ENCODE measurements at places on chromosomes 5 and 9.

- no peak for DNase-seq
These were observed 224.8 kb upstream of the DMRT1 start for GRCh38 chr9:616694-617093.

GRCh38 chr9:37730256-37730655, 23.3 kb upstream of the TRMT10B start:
- DNase-seq, result no peak

GRCh38 chr5:55572020-55572419, 37.3 kb upstream of the PLPP1 start:
- no peak for DNase-seq

DNA sequence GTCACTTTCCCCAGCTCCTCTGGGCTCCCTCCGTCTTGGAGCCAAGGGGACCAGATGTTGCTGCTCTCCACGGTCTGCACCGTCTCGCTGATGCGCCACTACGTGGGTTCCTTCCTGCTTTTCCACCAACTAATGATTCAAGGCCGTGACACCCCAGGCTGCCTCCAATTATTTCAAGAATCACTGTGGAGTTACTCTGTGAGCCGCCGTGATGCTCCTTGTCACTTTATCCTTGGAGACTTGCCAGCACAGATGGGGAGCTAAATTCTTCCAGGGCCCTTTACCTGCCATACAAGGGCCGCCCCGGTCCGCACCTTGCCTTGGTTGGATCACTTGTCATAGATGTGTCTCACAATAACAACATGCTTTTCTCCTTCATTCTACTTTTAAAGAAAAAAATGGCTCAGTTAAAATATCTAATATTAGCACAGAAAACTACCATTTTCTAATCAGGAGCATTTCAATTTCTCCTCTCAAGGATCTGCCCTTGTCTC, 202.0 kb downstream of the FSTL4 start:
- no peak for DNase-seq

DNA sequence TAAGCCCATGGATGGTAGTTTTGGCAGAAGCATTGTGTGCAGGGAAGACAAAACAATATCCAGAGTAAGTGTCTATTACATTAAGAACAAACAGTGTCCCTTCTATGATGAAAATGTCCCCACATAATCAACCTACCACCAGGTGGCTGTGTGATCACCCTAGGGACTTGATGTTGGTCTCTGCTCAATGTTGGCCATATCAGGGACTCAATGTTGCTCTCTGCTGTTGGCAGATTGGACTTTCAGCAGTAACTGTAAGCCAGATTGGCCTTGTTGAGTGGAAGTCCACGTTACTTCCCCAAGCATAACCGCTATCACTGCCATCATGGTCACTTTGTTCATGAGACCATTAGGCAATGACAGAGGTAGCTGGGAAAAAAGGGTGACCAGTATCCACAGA, 52.8 kb upstream of the PRSS3 start:
- DNase-seq, result no peak

GRCh38 chr9:88753691-88754367, 218.9 kb downstream of the NXNL2 start:
- DNase-seq, result no peak

DNA sequence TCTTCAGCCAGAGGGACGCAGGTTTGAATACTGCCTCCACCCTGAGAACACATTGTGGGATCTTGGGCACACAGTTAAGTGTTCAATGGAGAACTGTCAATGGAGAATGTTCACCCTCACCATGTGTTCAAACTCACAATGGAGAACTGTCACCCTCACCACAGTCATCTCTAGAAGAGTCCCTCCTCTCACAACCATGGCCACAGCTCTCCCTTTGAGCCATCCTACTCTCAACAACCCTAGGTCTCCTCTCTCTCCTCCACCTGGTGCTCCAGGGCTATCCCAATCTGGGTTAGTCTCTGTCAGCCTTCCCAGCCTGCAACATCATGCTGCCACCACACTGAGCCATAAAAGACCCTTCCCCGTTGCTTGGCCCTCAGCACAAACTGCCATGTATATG, 36.3 kb upstream of the HAND1 start:
- DNase-seq, result no peak

DNA sequence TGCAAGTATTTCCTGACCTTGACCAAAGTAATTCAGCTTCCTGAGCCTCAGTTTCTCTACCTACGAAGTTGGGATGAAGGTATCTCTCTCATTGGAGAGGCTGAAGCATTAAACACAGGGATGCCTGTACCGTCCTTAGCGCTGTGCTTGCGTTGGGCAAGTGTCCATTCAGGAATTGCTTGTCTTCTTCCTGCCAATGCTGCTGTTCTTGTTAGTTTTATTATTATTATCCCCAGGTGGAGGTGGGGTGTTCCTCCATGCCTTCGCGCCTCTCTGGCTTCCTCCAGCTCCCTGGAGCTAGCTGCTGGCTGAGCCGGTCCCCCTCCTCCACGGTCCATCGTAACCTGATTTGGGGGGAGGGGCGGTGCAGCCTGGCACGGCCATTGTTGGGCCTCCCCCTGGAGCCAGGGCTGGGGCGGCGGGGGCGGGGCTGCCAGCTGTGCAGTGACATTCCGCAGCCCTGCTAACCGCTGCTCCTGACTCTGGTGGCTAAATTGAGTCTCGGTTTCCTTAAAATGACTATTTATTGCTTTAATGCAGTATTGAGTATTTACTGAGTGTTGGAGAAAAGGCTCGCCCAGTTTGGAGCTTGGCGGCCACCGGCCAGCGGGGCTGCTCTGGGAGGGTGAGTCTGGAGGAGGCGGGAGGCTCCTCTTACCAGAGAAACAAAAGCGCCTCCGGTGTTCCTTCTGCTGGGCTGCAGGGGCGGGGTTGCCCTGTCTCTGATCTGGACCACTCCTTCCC, 51.3 kb downstream of the LMX1B start:
- DNase-seq, result no peak

GRCh38 chr5:177430972-177431316, 4.5 kb downstream of the GRK6 start:
- no peak for DNase-seq

DNA sequence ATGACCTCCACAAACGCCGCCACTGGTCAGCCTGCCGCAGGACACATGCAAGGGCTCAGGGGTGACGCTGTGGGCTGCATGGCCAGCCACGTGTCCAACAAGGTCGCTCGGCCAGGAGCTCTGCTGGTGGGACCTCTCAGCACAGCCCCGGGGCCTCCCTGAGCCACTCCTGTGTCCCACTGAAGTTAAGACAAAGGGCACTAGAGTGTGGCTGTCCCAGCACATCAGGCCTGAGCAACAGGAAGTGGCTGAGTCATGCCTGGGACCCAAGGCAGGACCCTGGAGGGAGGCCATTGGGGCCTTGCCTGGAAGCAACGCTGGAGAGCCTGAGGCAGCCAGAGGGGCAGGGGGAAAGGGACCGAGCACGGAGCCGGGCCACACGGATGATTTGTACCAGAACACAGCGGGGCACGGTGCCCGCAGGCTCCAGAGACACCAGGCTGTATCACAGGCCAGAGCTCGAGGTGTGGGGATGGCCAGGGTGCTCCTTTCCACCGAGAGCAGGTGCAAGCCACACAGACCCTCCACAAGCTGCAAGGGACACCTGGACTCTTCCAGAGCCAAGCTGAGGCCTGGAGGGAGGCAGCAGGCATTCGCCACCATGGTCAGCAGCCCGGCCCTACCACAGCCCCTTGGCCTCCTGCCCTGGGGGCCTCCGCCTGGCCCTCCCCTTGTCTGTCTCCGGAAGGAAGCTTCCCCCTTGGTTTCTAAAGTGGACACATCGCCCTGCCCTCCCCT, 6.5 kb upstream of the TMEM210 start:
- DNase-seq, result no peak

- no peak for DNase-seq
These were observed 70.7 kb upstream of the BDP1 start for GRCh38 chr5:71384706-71385105.

DNA sequence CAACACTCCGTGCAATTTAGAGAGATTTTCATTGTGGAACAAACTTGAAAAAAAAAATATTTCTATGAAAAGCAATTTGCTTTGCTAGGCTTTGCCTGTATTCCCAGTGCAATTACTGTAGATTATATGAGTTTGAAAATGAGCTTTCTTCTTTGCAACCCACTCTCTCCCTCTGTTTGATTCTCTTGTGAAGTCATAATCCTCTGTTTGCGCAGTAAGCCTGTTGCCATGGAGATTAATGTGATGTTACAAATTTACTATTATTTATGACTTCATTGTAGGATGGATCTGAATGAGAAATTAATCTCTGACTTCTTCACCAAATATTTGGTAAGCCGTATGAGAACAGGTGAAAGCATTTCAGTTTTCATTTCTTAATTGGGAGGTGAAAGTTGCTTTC, 320.3 kb downstream of the SPATA31D1 start:
- no peak for DNase-seq

DNA sequence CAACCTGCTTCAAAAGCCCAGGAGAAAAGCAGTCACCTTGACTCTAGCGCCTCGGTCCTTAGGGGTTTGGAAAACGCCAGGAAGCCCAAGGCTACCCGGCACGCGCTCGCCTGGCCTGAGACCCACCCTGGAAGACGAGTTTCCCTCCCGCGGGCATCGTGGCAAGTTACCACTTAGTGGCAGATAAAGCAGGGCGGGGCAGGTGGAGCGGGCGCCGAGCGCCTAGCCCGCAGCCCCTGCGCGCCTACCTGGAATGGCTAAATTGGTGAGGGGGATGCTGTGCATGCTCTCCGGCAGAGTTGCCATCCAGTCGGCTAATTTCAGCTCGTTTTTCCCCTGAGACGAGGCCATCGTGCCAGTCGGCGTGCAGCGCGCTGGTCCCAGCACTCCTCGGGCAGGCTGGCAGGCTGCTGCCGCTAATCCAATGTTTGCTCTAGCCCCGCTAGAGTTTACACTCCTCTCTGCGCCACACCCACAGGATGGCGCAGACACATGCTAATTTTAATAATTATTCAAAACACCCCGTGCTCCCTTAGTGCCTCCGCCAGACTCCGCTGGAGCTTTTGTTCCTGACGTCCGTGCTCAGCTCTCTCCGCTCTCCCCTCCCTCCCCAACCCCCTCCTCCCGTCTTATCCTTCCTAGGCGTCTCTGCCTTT, at the start of gene PLCXD3:
Gene PLCXD3, minus strand, starts transcription at position 426 of the 656 bp plus-strand sequence. Its CDS starts 75 bp downstream, at position 351.
- no peak for DNase-seq

- DNase-seq, result no peak
These were observed 29.6 kb downstream of the NRG2 start for GRCh38 chr5:140013536-140013935.

DNA sequence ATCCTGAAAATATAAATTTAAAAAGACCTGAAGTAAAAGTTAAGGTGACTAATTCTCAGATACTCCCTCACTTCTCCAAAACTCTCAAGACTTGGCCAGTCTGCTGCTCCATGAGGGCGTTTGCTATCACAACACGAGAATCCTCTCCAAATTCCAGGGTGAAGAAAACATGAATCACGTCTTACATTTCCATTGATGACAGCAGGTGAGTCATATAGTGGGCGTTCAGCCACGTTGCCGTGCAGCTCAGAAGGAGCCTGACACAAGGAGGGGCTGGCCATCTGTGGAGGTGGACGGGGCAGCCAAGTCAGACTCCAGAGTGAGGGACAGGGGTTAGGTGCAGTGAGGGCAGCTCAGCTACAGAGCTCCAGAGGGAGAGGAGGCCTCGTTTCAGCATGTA, 555.1 kb upstream of the ADAMTS16 start:
- no peak for DNase-seq

DNA sequence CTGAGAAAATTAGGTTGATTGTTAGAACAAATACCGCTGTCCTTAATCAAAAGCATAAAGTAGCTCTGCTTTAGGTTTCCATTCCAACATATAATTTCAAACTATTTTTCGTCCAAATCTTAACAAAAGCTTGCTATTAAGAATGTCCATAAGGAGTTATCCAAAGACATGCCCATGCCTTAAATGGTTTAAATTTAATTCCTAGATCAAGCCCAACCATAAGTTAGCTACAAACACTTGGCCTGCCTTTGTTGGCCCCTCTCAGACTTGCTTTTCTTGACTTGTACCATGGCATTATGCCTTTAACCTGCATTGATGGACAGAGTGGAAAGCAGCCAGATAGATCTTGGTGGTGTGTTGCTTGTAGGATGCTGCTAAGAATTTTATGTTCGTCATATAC, 8.8 kb downstream of the GARNL3 start:
- DNase-seq, result no peak

GRCh38 chr9:134005381-134005780, 13.3 kb upstream of the VAV2 start:
- DNase-seq, result no peak

DNA sequence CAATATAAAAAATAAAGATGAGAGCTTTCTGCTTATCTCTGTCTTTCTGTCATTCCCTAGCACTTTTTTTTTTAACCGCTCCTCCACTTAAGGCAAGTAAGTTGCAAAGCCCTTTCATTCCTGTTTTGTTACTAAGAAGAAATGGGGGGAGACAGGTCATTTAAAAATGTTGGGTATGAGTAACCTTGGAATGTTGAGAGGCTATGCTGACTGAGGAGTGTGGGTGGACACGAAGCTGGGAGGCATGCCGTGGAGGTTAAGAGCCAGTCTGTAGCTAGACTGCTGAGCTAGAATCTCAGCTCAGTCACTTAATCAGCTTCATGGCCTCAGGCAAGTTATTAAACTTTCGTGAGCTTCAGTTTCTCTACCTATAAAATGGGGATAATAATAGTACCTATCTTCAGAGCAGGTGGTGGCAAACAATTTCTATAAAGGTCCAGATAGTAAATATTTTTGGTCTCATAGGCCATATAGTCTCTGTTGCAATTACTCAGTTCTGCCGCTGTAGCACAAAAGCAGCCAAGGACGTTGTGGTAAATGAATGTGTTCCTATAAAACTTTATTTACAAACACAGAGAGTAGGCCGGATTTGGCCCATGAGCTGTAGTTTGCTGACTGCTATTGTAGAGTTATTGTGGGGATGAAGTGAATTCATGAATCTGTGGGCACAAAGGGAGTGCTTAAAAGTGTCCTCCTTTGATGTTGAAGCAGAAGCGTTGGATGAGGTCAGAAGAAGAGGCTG, 220.0 kb downstream of the GABBR2 start:
- no peak for DNase-seq

DNA sequence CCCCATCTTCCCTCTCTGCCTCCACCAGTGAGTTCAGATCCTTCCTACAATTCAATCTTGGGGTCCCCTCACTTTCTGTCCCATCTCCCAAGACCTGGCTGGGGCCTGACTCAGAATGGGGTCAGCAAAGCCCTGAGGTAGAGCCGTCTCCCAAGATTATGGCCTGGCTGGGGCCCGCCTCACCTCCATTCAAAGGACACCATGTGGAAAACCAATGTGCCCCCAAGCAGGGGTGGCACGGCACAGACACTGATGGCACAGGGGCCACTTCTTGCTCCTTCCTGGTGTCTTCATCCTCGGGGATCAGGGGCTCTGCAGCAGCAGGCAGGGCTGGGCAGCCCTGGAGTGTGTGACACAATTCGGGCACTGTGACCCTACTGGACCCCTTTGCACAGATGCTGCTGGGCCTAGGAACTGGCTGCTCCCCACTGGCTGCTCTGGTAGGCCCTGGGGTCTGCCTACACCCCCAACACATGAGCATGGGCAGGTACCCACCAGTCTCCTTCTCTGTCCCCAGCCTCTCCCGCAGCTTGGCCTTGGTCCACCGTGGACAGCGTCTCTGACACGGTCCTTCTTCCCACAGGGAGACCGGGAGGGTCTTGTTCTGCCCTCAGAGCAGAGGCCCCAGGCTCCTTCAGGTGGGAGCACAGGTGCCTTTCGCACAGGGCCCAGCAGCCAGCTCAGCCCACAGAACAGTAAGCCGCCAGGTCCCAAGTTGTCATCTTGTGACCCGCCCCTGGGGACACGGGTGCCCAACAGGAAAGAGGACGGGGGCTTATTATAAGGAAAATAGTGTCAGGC, 89.5 kb downstream of the ADAMTS2 start:
- DNase-seq, result no peak

GRCh38 chr5:139404484-139404840, 573 bp upstream of the SPATA24 start:
- no peak for DNase-seq
